ENCODE measurements at places on chromosomes 6 and 20.

DNA sequence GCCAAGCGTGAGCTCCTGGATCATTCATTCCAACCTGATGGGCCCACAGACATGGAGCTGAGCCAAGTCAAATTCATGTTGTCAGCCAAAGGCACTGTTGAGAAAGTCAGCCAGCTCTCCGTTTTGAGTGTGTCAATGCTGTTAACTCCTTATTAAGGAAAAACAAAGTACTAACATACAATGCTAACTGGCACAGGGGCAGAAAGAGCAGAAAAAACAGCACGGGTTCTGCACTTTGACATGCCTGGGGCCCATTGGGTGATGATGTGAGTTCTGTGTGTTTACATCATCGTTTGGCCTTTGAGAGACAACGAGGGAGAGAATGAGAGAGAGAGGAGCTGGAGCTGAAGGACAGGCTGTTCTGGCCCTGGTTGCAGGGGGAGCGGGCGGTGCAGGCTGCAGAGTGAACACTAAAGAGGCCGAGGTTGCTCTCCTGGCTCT lies 85.9 kb downstream of the SMOC2 start:
- DNase-seq, result no peak

DNA sequence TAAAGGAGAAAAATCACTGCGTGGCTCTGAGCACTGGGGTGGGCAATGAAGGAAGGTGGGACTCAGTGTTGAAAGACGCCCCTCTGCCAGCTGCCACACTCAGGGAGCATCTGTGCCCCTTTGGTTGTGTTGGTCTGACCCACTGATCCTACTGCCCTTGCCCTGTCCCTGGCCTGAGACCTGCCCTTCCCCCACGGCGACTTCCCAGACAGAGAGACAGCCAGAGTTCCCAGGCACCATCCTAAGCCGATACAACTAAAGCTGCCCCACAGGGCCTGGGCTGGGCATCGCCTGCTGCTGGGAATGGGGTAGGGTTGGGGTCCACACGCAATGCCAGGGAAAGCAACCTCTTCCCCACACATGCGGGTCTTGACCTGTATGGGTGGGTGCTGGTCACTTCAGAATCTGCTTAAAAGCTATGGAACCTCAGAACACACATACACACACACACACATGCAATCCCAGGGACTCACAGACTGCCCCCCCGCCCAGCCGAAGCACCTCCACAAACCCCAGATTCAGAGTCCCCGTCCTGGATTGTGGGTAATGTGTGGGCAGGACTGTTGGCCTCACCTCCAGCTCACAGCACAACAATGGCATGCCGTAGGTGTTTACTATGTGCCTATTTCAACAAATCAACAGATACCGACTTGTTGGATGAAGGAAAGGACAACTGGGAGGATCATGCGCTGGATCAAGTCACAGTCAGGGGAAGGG lies 10.9 kb upstream of the SPDEF start:
- DNase-seq, result no peak

GRCh38 chr6:138716013-138716412 lies 57.6 kb upstream of the CCDC28A start:
- no peak for DNase-seq

- DNase-seq, result no peak
Observed at GRCh38 chr6:144617191-144617590, 332.1 kb downstream of the UTRN start.

DNA sequence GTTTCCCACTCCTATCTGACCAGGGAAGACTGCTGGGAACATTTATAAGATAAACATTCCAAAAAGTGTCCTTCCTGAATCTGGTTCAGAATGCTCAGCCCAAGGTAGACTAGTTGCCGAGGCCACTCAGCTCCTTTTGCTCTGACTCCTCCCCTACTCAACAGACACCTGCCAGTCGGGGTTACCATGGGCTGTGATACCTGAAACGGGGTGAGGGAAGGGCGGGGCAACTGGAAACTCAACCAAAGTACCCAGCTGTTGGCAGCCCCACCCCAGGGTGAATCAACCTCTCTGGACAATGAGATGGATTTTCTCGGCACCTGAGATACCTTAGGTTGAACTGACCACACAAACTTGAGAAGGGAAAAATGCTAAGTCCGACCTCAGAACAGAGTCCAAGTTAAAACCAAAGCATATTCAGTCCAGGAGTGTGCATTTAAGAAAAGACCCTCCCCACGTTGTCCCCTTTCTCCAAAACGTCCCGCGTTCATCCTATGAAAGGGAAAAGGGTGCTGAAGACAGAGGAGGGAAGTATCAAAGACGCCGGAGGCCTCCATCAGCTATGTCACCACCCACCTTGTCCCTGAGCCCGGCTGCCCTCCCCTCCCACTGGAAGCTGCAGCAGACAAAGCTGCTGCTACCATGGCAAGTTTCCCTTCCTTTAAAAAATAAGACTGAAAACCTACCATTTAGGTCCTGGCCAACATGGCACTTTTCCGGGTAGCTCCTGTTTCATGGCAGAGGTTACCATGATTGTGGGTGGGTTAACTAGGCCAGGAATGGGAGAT lies 100.1 kb downstream of the SLC23A2 start:
- DNase-seq, result no peak

- DNase-seq, result no peak
Observed at GRCh38 chr20:39009348-39009747, 47.2 kb downstream of the DHX35 start.

GRCh38 chr6:17390276-17390675 lies 3.1 kb upstream of the CAP2 start:
- no peak for DNase-seq

DNA sequence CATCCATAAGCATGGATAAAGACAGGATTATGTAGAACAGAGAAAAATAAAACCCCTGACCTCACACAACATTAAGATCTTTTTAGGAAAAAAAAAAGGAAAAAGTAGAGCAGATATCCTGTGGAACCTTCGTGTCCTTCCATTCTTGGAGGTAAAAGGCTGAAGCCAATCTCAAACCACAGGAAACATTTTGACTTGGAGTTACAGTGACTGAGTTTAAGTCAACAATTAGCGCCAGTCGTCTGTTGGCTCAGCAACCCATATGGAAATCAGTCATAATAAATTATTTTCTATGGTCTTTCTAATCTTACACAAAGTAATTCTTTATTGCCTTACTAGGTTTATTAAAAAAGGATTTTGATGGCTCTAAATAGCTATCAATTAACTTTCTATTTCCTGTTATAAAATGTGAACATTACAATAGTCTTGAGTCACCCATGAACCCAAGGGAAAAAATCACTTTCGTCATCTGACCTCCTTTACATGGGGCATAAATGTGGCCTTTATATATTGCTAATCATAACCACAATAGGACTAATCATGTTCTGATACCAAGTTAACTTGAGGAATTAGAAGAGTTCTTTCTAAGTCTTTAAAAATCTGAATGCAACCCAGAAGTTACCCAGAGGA lies 592.9 kb downstream of the TFAP2B start:
- DNase-seq, result no peak

GRCh38 chr20:12293900-12294299 lies 376.2 kb downstream of the BTBD3 start:
- no peak for DNase-seq

DNA sequence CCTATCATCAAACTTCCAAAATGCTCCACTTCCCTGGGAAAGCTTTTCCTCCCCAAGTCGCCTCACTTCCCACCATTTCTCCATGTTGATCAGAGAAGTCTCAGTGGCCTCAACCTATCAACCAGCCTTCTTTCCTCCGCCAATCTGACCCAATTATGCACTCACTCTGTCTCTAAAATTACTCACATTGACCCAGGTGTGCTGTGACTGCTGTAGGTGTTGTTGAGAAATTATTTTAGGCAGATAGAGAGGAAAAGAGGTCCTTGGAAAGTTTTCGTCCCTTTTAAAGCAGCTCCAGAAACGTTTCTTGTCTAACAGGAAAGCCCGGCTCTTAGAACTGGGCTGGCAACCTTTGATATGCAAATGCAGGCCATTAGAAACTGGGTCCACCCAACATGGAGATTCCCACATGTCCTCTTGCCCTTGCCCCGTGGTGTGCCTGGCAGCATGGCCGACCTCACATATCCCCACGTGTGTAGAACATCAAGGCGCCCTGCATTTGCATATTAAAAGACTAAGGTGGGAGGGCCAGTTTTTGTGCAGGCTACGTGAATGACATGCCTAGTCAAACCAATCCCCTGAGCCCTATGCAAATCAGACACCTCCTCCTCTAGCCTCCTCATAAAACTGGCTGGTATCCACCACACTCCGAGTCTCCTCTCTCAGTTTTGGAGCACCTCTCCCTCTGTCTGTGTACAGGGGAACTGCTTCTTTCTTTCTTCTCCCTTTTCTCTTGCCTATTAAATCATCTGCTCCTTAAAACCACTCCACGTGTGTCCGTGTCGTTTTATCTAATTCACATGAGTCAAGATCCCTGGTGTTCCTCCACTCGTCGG lies 12.9 kb downstream of the IPCEF1 start:
- DNase-seq, result no peak

- DNase-seq, result peak; percentile 71
Observed at GRCh38 chr6:31737991-31738979, 1.5 kb upstream of the MSH5 start.

DNA sequence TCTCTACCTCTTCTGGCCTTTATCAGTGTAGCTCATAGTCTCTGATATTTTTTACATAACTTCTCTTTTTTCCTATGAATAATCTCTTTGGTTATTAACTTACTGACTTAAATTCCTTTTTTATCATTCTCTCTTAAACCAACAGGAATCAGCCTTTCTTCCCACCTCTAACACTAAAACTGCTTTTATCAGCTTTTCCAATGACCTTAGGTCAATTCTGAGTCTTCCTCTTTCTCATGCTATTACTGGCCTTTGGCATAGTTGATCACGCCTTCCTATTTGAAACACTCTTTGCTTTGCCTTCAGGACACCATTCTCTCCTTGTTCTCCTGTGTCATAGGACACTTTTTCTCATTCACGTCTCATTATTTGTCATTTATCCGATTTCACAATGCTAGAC lies 8.1 kb upstream of the HINT3 start:
- DNase-seq, result no peak

DNA sequence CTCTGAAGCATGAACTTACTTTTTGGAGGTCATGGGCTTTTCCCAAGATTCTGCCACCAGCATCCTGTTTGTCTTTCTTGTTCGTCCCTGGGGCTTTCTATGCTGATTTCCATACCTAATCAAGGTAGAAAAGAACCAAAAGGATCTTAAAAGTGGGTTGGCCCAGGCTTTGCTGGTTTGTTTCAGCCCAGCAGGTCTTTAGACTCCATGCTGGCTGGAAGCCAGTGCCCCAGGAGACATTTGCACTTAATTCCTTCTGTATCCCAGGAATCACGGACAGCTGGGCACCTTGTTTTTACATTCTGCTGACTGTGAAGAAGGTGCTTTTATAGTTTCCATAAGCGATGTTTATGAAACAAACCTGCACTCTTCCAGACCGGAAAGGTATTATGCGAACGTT lies 195.9 kb downstream of the CDH4 start:
- no peak for DNase-seq

GRCh38 chr6:5997420-5997987 lies 9.2 kb downstream of the NRN1 start:
- DNase-seq, result no peak
